NCI-H1930 (cell line): ENCODE measurements at places on chromosomes 11 and 22.

- DNase-seq: no peak
These were observed 557.3 kb upstream of the ANO5 start for GRCh38 chr11:21635394-21636145.

- no peak for DNase-seq
These were observed 57.4 kb downstream of the CLMP start for GRCh38 chr11:123137431-123138224.

DNA sequence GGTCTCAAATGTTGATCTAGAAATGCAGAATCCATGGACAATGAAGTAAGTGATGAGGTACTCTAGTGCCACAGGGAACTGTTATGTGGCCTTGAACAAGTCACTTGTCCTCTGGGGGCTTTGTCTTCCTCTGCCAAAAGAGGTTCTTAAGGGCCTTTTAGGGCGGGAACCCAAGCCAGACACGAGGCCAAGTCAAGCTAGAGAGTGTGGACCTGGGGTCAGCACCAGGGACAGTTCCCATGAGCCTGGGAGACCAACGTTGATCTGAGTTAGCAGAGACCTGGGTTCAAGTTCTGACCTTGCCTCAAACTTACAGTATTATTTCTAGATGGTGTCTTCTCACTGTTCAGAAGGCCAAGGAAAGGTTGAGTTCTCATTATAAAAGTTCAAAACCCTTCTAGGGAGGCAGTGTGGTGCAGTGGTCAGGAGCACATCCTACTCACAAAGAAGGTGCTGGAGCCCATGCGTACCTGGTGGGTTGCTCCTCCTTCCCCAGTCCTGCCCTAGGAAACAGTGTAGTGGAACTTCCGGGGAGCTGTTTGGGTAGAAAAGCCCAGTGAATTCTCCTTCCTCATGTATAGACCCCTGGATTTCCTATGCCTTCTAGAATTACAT lies 121.5 kb downstream of the CHST1 start:
- no peak for DNase-seq

DNA sequence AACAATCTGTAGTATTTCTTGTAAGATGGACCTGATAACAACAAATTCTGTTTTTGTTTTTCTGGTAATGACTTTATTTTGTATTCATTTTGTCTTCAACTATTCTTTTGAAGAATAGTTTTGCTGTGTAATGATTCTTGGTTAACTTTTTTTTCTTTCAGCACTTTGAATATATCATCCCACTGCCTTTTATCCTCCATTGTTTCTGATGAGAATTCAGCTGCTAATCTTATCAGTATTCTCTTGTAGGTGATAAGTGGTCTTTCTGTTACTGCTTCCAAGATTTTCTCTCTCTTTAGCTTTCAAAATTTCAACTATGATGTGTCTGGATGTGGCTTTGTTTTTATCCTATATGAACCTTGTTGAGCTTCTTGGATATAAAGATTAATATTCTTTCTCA lies 21.5 kb downstream of the GALNT18 start:
- no peak for DNase-seq

- peak; percentile 48 for DNase-seq
These were observed 206.4 kb downstream of the DBX1 start for GRCh38 chr11:19953909-19954308.

- DNase-seq: no peak
These were observed 1081.6 kb downstream of the BRD1 start for GRCh38 chr22:48745842-48746788.

GRCh38 chr22:17272511-17272991 lies 53.3 kb upstream of the ADA2 start:
- DNase-seq: no peak

GRCh38 chr22:50507421-50507990 lies at the start of gene LMF2:
TSS of gene LMF2 (minus strand) at chr22:50507702. CDS start at chr22:50507675, 27 bp downstream.
- no peak for DNase-seq

GRCh38 chr11:133941546-133941945 lies 15.2 kb downstream of the IGSF9B start:
- no peak for DNase-seq

DNA sequence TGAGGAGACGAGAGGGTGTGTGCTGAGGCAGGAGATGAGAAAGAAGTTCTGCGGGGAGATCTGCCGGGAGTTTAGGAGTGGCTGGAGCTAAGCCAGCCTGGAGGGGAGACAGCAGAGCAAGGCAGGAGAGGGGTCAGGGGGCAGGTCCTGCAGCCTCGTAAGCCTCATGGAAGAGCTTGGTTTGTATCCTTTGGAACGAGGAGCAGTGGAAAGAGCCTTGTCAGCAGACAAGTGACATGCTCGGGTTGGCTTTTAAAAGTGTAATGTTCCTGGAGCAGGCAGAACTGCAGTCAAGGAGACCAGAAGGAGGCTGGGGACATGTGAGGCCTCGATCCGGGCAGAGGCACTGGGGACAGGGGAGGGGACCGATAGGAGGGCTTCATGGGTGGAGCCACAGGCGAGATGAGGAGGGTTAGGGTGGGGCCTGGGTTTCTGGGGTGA lies 21.4 kb upstream of the TUB start:
- no peak for DNase-seq

- no peak for DNase-seq
These were observed 14.8 kb upstream of the UVRAG start for GRCh38 chr11:75800136-75800675.

GRCh38 chr11:6245536-6245935 lies 6.6 kb downstream of the CNGA4 start:
- no peak for DNase-seq

DNA sequence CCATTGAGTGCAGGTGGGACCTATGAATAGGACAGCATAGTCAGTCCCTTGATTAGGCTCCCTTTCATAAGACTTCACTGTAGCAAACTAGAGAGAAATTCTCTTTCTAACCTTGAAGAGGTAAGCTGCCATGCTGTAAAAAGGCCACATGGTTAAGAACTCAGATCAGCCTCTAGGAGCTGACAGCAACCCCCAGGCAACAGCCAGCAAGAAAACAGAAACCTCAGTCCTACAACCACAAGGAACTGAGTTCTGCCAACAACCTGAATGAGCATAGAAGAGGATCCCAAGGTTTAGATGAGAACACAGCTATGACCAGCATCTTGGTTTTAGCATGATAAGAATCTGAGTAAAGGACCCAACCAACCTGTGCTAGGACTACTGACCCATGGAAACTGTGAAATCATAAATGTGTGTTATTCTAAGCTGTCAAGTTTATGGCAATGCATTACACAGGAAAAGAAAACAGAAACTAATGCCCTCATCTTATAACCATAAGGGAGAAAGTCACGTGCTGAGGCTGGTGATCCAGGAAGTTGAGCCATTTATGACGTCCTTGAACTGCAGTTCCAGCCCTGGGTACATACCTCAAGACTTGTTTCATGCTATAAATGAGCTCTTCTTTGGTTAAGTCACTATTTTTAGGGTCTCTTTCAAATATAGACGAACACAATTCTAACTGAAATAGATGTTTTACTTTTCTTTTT lies 43.3 kb downstream of the RAB38 start:
- no peak for DNase-seq

- no peak for DNase-seq
These were observed 133.4 kb downstream of the DBX1 start for GRCh38 chr11:20026629-20027555.

DNA sequence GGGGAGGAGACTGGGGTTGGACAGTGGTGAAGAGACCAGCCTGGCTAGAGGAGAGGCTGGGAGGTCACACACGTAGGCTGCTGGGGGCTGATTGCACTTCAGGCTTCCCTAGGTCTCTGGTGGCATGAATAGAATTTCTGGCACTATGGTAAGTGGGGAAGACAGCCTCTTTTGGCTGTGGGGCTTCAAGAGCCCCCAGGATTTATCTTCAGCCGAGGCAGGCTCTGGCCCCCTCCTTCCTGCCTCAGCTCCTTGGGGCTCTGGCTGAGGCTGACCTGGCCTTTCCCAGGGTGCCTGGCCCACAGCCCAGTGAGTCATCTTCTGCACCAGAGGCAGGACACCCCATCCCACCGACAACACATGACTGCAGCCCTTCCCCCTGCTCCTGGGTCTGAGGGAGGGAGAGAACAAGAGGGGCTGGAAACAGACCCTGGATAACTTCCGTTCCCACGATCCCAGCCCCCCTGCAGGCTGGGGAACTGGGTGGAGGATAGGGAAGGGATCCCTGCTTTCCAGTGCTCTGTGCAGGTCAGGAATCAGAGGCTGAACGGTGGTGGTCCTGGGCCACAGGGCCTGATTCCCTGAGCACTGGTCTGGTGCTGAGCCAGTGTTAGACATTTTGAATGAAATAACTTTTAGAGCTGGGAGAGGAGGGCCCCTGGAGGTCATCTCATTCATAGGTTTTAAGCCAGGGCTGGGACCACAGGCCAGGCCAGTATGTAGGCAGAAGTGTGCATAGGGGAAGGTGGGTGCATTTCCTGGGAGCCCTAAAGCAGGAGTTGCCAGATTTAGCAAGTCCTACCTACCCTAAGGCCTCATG lies 26.5 kb downstream of the ARHGEF17 start:
- no peak for DNase-seq

DNA sequence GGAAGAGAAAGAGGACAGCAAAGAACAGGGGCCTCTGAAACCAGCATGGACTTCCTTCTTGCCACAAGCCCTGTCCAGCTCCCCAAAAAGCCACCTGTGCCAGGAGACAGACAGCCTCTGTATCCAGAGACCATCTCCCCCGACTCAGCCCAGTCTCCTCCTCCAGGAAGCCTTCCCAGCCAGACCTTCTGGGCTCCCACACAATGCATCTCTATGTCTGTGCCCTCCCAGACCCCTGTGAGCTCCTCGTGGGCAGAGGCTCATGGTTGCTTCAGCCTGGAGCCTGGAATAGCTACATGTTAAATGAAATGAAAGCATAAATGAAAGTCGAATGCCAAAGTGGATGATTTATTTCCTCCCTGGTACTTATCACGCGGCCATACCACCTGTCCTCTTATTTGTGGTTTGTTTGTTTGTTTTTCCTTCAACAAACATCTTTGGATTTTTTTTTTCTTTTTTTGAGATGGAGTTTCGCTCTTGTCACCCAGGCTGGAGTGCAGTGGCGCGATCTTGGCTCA lies 7.3 kb upstream of the ARAP1 start:
- no peak for DNase-seq

DNA sequence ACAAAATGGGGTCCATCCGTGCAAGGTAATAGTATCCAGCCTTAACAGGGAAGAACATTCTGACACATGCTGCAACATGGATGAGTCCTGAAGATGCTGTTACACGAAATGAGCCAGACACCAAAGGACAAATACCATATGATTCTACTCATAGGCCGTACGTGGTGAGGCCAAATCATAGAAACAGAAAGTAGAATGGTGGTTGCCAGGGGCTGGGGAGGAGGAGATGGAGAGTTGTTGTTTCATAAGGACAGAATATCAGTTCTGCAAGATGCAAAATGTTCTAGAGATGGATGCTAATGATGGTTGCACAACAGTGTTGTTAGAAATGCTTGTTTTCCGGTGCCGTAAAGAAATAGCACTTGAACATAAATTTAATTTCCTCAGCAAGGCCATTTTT lies 2.6 kb downstream of the TBX10 start:
- no peak for DNase-seq

- DNase-seq: no peak
These were observed 23.4 kb upstream of the CLNS1A start for GRCh38 chr11:77660947-77661346.

GRCh38 chr11:74084796-74085541 lies 76.1 kb upstream of the UCP3 start:
- no peak for DNase-seq

- no peak for DNase-seq
These were observed 976.9 kb downstream of the BRD1 start for GRCh38 chr22:48850658-48851287.

DNA sequence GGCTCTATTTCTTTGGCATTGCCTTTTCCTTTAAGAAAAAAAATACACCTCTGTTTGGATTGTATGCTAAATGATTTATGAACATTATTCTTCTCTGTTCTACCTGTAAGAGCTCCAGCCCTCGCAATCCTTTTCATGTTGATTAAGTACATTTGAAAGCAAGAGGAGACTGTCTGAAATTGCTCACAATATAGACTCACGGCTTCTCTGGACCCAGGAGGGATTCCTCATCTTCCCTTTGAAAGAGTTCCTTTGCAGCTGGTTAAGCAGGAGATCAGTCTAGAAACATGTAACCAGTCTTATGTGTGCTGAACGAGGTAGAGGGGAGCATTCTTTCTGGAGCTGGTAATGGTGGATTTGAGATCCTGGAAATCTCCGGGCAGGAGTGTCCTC lies 47.4 kb downstream of the PKNOX2 start:
- no peak for DNase-seq

GRCh38 chr11:80155412-80156017 lies 714.7 kb upstream of the TENM4 start:
- DNase-seq: peak; percentile 51

- DNase-seq: no peak
These were observed 12.6 kb downstream of the PRDM11 start for GRCh38 chr11:45158891-45159605.

GRCh38 chr11:26777372-26777808 lies 55.5 kb upstream of the SLC5A12 start:
- DNase-seq: no peak

DNA sequence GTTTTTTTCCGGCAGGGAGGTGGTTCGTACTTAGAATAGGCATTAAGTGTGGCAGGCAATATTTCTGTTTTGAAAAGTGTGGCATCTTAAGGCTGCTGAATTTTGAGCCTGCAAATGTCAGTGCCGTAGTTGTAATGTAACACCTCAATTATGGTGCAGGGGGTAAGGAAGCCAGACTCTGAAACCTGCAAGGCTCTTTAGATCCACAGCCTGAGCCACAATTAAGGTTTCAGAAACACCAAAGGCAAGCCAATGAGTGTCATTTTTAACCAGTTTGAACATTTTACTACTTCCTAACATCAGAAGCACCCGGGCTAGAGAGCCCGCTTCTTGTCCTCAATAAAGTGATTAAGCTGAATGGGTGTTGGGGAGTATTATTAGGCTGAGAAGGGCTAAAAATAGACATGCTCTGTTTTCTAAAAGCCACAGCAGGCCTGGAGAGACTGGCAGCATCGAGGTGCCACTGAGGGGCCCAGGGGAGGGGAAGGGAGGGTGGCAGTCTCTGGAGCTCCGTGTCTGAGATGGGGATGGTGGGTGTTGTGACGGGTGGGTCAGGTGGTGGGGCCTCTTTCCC lies 113.4 kb downstream of the ZBTB16 start:
- DNase-seq: no peak

DNA sequence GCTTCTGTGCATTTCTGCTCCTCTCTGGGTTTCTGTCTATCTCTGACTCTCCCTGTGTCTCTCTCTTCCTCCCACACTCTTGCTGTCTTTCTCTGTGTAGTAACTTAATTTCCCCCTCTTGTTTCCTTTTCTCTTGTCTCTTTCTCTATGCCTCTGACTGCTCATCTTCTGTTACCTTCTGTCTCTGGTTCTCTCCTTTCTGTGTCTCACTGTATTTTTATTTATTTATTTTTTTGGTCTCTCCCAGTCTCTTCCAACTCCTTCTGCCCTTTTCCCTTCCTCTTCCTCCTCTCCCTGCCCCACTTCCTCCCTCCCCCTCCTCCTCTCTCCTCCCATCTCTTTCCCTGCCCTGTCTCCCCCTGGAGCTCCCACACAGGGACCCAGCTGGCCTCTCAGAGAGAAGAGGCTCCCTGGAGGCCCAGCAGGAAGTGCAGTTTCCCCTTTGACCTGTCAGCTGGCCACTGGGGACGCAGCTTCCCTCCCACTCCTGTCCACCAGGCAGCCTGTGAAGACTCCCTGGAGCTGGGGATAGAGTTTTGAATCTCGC lies 38.3 kb upstream of the MYH9 start:
- DNase-seq: no peak
